OCI-LY7 (cell line): ENCODE measurements at places on chromosomes 1 and 21.

DNA sequence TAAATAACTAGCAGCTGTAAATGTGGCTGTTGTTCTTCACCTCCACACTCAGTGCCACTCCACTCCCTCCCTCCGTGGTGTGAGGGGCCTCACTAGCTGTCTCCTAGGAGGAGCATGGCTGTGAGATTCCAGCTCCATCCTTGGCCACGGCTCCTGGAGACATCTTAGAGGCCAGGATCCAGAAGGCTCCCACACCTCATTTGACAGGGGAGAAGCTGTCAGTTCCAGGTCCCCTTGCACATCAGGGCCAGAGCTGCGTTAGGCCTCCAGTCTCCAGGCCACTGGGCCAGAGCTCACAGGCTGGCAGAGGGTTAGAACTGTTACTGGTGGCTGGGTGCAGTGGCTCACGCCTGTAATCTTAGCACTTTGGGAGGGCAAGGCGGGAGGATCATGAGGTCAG lies 15.0 kb downstream of the PCSK9 start:
- DNase-seq, result no peak

- no peak for DNase-seq
These were observed 975.0 kb upstream of the ADGRL4 start for GRCh38 chr1:79981481-79981880.

GRCh38 chr1:247246325-247247115 lies 9.4 kb upstream of the VN1R5 start:
- no peak for DNase-seq

DNA sequence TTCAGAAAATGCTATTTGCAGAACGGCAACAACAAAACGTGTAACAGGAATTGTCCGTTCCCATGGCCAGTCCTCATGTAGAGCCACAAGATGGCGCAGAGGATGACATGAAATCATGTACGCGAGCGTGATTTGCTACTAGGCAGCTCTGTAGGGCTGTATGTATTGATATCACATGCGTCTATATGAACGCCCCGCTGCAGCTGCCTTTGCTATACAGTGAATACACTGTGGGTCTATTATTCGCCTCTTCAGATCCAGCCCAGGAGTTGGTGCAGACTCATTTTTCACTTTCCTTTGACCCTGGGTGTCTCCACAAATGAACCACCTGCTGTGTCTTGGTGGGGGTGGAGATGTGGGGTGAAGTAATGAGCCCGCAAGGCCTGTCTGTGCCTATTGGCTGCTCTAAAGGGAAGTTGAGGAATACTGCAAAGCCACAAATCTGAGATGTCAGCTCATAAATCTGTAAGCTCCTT lies 361.5 kb downstream of the KIF26B start:
- DNase-seq, result peak; percentile 21

DNA sequence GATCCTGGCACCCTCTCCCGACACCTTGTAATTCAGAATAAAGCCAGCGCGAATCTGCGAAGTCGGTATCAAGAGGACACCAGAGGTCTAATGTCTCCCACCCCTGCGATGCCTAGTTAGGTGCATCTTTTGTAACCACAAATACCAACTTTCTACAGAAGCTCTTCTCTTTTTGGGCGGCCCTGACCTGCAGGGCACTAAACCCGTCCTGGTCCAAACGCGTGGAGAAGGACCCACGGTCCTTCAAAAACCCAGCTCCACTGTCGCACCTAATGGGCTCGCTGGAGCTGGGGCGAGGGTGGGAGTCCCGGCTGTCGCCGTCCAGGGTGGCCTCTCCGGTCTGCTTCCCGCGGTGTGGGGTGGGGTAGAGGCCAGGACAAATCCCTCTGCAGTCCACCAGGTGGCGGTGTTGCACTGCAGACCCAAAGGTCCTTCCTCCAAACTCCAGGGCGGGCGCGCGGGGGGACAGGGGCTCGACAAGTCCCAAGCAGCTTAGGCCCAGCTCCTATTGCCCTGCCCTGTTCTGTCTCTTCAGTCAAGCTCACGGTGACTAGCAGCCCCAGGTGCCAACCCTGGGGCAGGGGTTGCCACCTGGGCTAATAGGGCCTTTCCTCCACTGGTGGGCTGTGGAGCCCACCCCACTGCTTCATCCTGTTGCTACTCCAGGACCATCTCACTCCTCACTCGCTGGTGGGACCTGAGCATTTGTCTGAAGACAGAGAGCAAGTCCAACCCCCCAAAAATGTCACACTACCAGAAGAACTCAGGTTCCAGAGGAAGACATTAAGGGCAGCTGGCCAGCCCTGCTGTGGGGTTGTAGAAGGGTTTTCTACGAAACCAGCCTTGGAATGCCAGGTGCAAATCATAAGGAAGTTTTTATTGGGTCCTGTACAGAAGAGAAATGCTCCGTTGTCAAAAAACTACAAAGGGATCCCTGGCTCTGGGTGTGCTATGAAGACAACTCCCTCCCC lies 2.8 kb downstream of the HES3 start:
- peak; percentile 67 for DNase-seq

DNA sequence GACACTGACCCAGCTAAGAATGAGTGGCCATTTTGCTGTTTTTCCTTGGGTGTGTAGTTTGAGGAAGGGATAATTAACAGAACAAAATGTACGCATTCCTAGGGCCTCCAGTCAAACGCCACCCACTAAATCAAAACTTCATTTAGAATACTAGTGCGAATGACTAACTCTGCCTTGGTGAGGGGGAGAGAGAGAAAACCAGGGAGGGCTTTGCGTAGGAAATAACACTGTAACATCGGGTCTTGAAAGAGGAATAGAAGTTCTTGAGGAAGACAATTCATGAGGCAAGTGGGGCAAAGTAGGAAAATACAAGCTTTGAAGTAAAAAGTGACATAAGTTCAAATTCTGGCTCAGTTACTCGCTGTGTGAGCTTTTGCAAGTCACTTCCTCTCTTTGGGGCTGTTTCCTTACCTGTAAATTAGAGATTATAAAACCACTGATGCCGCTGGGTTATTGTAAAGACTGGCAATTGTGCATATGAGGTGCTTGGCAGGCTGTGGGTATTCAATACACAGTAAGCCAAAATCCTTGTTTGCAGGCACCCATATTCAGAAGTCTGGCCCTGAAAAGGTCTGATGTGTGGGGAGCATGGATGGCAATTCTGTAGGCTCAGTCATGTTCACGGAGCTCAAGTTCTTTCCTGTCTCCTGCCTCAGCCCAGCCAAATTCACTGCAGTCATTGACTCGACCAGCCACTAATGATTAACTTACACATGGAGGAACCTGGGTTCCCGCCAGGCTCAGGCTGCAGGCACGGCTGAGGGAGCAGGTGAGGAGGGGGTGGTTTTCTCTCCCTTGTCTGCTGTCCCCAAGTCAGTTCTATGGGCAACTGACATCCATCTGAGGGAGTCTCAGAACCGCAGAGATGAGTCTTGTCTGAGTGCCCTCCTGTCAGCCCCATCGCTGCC lies 140.3 kb upstream of the CSF3R start:
- no peak for DNase-seq

GRCh38 chr1:111515291-111516004 lies 12.0 kb upstream of the ADORA3 start:
- DNase-seq, result no peak

DNA sequence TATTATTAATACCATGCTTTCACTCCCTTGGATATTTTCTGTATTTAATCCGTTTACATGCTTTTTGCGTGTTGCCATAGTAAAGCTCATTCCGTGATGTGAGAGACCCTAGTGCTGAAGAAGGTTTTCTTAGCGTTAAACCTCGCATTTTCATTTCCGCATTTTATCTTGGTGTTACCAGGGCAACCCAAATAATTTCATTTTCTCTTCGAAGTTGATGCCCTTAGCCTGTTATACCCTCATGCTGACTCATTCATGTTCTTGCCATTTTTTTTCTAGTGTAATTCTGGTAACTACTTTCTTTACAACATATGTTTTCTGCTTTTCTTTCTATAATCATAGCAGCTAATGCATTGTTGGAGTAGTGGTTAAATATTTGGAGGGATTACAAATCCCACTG lies 37.2 kb downstream of the LRRC8C start:
- DNase-seq, result peak; percentile 85

DNA sequence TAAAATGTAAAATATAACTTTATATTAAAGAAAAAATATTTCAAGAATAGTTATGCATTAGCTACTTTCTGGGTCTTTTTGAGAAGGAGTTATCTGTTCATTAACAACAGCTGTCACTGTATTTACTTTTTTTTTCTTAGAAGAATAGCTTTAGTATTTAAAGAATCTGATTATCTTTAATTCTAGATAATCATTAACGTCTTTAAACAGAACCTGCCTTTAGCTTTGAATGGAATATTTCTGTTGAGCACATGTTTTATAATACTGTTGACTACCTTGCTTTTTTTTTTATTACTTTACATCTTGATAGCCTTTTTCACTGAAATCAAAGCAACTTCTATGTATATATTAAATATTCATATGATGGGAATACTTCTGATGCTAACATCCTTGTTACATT lies 132.0 kb downstream of the CLEC20A start:
- DNase-seq, result no peak

DNA sequence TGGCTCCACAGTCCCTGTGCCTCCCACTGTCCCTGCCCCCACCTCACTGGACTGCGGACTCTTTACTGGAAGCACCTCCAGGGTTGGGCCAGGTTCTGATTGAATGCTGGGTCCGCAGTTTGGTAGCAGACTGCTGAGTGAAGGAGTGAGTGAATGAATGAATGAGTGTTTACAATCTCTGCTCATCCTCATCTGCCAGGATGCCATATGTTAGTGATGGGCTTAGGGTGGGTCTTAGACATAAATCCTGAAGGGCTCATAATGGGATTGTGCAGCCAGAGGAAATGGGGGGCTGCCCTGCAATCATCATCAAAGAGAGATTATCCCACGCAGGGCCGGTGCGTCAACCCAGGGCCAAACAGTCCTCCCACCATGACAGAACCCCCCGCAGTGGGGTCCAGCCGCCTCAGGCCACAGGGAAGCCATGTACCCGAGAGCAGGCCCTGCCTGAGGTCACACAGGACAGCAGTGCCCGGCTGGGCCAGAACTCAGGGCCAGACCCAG lies 26.1 kb downstream of the SLC1A7 start:
- DNase-seq, result no peak

DNA sequence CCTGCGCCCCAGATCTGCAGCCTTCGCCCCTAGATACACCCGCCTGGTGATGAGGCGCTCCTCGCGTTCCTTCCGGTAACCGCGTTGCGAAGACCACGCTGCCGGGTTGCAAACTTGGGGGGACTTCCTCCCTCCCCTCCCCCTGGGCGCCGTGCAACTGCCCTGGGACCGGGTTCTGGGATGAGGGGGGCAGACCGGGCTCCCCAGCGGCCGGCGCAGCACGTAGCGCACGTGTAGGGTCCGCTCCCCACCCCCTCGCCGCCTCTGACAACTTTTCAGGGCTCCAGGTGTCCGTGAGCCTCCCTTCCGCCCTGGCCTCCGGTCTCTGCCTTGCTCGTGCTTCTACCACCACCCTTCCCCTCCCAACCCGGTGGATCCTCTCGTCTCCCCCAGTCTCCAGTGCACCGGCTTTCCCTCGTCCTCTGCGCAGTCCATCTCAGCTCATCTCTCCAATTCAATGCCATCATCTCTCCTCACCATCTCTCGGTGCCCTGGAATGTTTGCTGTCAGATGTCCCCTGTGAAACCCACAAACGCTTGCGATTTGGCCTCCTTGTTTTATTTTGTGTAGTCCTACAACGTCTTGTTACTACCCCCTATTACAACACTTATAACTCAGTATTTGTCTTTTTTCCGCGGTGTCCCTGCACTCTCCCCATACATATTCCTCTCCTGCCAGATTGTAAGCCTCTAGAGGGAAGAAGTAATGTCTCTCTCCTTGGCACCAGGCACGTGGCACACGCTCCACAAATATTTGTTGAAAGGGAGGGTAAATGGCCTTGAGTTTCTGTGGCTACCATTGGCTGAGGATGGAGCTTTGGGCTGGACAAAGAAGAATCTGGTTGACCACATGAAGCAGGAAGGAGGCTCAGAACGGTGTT lies 782 bp downstream of the PCAT6 start:
- no peak for DNase-seq

DNA sequence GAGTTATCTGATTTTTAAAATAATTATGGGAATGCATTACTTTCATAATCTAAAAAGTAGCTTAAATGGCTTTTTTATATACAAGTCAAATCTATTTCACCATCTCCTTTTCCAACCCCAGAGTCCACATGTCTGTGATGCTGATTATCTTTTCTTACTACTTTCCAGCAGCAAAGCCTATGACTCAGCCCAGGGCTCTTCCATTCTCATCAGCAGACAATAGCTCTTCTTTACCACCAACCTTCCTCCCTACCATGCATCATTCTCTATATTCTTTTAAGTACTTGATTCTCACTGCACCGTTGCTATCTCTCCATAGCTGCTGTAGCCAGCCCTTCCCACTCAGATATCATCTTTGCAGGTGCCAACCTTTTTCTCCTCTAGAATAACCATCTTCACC lies 61.3 kb downstream of the OVGP1 start:
- no peak for DNase-seq

DNA sequence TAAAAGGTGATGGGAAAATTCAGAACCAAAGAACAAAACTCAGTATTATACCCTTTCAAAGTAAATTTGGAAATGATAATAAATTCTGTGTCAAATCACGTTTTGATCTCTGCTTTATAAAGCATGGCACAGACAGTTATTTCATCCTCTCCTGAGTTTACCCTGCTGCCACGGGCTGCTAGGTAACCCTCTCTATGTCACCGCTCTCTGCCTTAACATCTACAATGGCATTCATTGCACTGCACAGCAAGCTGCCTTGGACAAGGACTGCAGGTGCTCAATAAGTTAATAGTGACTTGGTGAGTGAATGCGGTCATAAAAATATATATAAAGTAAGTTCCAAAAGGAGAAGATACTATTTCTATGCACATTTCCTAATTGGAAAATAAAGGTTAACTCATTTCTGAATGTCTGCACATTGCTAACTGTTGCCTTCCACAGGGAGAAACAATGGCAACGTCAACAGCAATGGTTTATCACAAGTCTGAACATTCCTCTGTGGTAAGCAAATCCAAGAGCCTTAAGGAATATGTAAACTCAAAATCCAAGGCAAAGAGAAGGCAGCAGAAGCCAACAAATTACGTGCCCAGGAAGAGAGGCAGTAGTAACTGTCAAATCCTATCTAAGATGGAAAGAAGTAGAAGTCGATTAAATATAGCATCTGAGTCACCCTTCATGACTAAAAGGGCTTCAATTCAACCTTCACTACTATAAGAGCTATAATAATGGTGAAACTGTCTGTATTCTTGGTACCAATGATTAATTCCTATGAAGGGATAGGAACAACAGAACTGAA lies 19.4 kb downstream of the FYB2 start:
- DNase-seq, result no peak

GRCh38 chr1:43137445-43138052 lies 34.5 kb downstream of the EBNA1BP2 start:
- no peak for DNase-seq

GRCh38 chr1:93313026-93313425 lies 32.7 kb upstream of the DR1 start:
- no peak for DNase-seq

- no peak for DNase-seq
These were observed 43.2 kb upstream of the LBR start for GRCh38 chr1:225471109-225471452.

DNA sequence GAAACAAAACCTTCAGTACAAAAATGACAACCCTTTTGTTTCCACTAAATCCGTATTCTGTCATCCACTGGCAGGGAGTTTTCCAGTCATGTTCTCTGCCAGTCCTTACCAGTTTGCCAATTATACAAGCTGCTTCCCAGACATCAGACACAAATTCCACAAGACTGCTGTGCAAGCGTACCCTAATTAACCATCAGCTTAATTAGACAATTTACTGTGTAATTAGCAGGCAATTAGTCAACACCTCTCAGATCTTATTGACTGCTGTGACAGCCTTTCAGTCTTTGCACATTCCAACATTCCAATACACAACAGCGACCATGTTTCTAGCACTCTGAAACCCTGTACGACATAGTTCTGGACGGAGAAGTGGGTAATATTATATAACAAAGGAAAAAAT lies 420.1 kb downstream of the DPYD start:
- no peak for DNase-seq

GRCh38 chr1:209823143-209824041 lies 4.4 kb upstream of the UTP25 start:
- DNase-seq, result peak; percentile 61
